ENCODE measurements at places on chromosomes 5 and 9. TPM values are rescaled to one million over a fixed set of nuclear protein-coding genes. Genes with fewer than 3 reads are reported as not detected.

Gene CD72
- total RNA-seq: 0.96 TPM

DNA sequence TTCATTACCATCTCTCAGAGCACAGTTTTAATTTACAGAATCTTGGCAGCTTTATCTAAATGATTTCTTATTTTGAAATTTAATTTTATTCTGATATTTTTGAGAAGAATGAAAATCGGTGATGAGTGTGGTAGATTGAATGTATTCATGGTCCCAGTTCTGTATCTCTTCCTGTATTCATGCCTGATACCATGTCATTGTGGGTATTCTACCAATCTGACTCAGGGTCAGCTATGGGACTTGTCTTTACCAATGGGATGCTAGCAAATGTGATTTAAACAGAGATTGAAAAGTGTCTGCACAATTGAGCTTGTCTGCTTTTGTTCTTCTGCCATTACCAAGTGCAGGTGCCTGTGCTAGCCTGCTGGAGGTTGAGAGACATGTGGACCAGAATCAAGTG, 17.8 kb upstream of the ZNF618 start:
- no peak for DNase-seq

GRCh38 chr5:14706615-14707021, 42.1 kb downstream of the OTULIN start:
- DNase-seq: peak; percentile 73

Gene TPPP
- 0.27 TPM for total RNA-seq

GRCh38 chr9:115386963-115387770, 269.2 kb upstream of the TNC start:
- DNase-seq: no peak

DNA sequence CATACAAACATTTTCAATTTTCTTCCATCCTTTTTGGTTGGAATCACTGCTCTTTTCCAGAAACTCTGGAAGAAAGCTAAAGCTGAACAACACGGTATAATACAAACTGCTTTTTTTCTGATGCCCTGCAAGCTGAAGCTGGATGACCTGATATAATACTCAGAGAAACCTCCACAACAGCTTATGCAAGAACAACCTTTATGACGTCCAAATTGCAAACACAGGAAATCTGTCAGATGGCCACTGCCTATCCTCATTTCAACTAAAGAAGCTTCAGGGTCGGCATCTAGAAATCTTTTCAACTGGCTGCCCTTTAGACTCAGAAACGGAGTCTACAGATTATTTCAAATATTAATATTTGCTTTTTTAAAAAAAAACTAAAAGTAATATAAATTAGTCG, 106.5 kb upstream of the PRDM9 start:
- DNase-seq: no peak

Gene CCNJL
- total RNA-seq: not detected

- no peak for DNase-seq
Observed at GRCh38 chr9:71884005-71884404, 27.0 kb downstream of the ABHD17B start.

DNA sequence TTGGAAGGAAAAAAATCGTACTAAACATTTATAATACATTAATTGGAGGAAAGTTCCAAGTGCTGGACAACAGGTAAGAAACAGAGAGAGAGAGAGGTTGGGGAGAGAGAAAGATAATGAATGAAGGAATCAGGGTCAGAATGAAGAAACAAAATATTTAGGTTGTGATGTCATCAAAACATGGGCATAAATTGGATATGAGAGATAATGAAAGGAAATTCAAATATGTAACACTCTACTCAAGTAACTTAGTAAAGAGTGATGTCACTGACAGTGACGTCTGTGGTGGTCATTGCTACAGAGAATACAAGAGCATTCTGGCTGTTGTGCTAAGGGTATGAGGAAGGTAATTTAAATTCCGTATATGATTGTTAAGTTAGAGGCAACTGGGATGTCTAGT, 543.4 kb upstream of the COX7C start:
- DNase-seq: no peak

DNA sequence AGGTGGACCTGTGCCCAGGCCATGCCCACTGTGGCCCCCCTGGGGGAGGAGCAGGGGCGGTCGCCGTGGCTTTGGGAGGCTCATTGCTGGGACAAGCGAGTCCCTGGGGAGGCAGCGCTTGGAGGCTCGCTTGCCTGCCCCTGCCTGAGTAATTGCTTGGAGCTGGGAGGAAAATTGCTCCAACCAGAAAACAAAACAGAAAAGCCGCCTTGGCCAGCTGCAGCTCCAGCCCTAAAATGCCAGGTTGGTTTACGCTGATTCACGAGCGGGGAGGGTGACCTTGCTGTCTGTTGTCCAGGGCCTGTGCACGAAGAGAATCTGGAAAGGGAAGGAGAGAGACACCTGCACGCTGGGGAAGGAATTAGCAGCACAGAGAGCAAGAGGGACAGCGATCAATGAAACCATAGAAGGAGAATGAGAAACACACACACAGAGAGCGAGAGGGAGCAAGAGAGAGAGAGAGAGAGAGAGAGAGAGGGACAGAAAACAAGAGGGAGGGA, 25.3 kb downstream of the NTNG2 start:
- no peak for DNase-seq

- peak; percentile 34 for DNase-seq
Observed at GRCh38 chr9:78213712-78214111, 22.2 kb upstream of the CEP78 start.

- peak; percentile 88 for DNase-seq
Observed at GRCh38 chr9:17017931-17018491, 116.8 kb upstream of the CNTLN start.

GRCh38 chr5:151257731-151258181, 4.8 kb downstream of the GM2A start:
- peak; percentile 50 for DNase-seq

Gene SOX30
- total RNA-seq: 0.15 TPM

DNA sequence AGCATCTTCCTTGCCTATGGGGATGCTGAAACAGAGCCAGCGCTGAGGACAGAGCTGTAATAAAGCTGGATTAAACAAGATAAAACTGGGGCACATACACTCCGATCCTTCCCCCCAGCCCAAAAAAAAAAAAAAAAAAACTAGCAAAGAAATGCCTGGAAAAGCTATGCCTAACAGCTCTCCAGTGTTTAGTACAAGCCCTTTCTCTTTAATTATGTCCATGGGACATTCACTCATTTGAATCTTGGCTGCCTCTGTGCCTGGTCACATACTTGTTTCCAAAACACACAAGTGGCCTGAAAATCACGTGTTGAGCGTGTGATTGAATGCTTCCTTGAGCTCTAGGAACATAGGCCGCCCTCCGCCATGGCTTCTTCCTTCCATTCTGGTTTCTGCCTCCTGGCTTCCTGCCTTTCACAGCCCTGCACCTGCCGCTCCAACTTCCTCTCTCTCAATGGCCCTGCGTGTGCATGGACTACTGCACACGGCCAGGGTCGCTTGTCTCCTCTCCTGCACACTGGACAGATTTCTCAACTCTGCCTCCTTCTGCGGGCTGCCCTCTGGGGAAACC, 111.0 kb upstream of the RETREG1 start:
- DNase-seq: no peak

Gene HRH2
- not detected for total RNA-seq

GRCh38 chr5:73495772-73496335, 2.4 kb upstream of the BTF3 start:
- no peak for DNase-seq

- peak; percentile 51 for DNase-seq
Observed at GRCh38 chr5:179819296-179820126, 1.2 kb upstream of the SQSTM1 start.

GRCh38 chr5:113054899-113055298, 78.3 kb downstream of the DCP2 start:
- DNase-seq: no peak

DNA sequence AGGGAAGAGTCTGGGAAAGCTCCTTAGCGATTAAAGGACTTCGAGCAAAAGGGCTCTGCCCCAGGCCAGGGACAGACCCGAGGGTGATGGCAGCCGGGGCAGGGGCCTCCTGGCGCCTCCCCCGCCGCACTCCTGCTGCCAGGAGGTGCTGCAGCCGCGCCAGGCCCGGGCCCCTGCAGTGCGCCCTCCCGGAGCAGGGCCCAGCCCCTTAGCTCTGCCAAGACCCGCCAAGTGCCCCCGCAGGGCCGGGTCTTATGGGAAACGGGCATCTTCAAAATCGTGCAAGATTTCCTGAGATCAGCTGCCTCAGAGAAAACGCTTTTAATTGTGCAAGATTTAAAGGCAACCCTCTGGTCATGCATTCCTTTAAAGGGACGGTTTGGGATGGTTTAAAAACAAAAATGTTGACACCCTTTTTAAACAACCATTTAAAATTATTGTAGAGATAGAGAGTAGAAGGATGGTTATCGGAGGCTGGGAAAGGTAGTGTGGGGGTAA, 52.4 kb downstream of the CDC14B start:
- no peak for DNase-seq

GRCh38 chr9:127561491-127562278, 50.4 kb upstream of the STXBP1 start:
- peak; percentile 100 for DNase-seq

DNA sequence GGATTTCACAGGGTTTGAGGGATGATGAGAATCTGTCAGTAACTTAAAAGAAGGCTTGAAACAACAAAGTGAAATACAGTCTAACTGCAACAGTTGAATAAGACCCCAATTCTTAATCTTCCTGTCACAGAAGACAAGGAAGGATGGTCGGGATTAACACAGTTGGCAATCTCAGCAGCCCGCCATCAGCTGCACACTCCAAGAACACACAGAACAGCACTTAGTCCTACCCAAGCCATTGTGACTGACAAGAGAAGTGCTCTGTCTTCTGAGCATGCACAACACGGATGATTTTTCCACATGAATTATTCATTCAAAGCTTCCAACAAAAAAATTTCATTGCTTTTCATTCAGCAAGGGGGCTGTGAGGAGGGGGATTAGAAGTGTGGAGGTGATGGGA, 576.1 kb downstream of the TLE4 start:
- DNase-seq: no peak

GRCh38 chr5:28249771-28250415, 1211.5 kb upstream of the CDH9 start:
- no peak for DNase-seq

Gene EDIL3
- 51.4 TPM for total RNA-seq

DNA sequence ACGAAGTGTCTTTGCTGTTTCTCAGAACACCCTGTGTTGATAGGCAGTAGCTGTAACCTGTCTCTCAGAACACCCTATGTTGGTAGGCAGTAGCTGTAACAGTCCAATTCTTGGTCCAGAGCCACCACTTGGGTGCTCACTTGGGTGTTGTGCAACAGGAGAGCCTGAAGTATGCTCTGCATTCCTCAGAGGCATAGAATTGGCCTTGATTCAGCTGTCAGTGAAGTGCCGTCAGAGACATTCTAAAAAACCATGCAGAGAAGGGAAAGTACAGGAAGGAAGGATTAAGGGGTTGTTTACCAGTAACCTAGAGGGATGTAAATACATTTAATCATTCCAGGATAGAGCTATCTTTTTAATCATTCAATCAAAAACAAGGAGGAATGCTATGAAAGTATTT, 231.2 kb downstream of the ARRDC3 start:
- peak; percentile 77 for DNase-seq

GRCh38 chr5:111131356-111131755, 39.2 kb downstream of the WDR36 start:
- no peak for DNase-seq

Gene TSSK1B
- total RNA-seq: not detected

Gene CORO2A
- total RNA-seq: 1.6 TPM

All from HFFc6 (cell line).